ENCODE measurements at places on chromosomes 6 and 20.

DNA sequence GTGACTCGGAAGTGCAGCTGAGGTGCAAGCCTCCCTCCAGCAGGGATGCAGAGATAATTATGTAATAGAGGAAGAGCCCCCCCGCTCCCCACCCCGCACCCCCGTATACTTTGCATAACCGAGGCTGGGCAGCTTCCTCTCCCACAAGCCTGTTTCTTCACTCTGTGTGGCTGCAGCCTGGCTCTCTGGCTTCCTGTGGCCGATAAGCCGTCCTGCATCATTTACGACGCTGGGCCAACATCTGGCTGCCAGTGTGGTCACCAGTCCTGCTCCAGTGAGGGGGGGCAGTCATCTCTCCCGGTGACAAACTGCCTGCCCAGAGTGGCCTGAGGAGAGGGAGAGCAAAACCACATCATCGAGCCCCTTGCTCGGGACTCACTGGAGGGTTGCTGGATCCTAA lies 59.2 kb downstream of the RBM38 start:
- no peak for DNase-seq

DNA sequence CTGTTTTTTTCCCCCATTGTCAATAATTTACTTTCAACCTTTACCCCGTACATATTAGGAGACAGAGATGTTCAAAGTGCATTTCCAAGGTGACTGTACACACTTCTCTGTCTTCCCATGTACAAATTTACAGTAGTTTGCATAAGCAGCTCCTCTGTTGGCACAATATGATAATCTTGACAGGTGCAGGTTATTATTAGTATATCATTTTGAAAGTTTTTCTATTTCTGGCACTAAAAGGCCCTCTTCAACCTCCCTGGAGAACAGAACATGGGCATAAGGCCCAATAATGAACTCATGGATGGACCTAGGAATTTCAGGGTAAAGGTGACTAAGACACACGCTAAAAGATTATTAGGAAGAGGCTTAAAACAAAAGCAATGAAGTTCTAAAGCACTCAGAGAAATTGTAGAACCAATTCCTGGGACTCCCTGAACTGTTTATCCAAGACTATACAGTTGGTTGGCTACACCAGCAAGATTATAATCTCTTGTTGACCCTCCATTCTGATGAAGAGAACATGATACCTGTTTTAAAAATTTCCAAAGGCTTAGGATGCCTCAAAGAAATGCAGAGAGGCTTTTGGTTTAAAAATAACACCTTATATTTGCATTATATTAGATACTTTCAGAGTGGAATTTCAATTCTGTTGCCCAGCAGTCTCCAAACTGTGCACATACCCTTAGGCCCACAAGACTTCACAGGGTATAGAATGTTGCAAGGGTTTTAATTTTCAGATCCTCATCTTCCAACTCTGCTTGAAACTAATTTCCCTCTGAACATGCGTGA lies 1.1 kb downstream of the AIG1 start:
- DNase-seq: no peak

GRCh38 chr6:68013780-68014515 lies 621.1 kb upstream of the ADGRB3 start:
- DNase-seq: no peak

GRCh38 chr6:26330859-26331217 lies 34.2 kb upstream of the BTN3A2 start:
- no peak for DNase-seq

GRCh38 chr6:137150072-137150471 lies 23.4 kb downstream of the IL22RA2 start:
- DNase-seq: no peak

- DNase-seq: no peak
These were observed 15.5 kb downstream of the FAM83B start for GRCh38 chr6:54861905-54862616.

DNA sequence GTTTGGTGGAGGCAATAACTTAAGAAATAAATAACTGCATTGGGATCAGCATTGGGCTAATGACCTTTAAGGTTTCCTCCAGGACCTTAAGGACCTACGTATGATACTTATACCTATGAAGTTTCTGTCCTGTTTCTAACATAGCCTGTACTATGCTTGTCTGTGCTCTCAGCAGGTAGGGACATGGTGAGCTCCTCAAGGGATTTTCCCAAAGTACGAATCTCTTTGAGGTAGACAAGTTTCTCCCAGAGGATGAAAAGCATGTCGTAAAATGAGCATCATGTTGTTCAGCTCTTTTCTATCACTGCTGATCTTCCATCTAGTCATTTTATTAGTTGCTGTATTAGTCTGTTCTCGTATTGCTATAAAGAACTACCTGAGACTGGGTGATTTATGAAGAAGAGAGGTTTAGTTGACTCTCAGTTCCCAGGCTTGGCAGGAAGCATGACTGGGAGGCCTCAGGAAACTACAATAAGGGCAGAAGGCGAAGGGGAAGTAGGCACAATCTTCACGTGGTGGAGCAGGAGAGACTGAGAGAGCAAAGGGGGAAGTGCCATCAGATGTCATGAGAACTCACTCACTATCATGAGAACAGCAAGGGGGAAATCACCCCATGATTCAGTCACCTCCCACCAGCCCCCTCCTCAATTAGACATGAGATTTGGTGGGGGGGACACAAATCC lies 77.8 kb upstream of the TGM3 start:
- no peak for DNase-seq

DNA sequence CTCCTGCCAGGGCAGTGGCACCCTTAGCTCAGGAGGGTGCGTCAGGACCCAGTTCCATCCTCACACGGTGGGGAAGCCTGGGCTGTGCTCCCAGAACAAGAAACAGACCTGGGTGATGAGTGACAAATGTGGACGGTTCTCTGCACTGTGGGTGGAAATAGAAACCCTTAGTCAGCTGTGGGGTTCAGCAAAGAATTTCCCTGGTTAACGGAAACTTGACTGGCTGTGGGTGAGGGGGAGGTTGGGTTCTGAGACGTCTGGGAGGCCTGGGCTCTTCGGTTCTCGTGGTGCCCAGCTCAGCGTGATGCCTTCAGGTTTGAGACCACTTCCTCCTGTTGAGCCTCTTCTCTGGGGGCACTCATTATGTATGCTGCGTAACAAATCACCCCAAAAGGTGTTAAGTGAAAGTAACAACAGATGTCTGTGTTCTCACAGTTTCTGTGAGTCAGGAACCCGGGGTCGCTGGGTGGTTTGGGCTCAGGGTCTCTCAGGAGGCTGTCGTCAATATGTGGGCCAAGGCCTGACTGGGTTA lies 53.1 kb upstream of the FAM83D start:
- no peak for DNase-seq

- no peak for DNase-seq
These were observed 48.1 kb downstream of the SLC22A3 start for GRCh38 chr6:160396292-160396691.

DNA sequence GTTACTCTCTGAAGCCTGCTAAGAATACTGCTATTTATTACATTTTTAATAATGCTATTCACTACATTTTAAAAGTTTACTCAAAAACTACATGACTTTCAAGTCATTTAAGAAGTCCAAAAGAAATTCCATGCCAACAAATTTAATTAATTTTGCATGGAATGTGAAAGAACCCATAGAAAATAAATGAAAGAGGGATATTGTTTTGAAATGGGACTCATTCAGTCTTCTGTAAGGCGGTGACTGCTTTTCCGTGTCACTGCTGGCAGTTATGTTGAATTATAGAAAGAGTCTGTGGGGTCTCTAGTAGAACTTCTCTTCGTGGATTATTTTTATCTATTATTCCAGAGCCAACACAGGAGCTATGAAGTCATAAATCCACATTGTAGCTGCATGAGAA lies 211.2 kb downstream of the LAMA2 start:
- no peak for DNase-seq

DNA sequence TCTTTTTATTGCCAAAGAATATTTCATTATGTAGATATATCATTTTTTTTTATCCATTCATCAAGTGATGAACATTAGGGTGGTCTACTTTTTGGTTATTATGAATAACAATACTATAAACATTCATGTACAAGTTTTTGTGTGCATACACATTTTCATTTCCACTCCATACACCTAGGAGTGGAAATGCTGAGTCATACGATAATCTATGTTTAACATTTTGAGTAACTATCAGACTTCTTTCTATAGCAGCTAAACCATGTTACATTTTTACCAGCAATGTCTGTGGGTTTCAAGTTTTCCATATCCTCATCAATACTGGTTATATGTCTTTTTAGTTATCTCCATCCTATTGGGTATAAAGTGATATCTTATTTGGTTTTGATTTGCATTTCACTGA lies 65.7 kb downstream of the PRSS35 start:
- no peak for DNase-seq

DNA sequence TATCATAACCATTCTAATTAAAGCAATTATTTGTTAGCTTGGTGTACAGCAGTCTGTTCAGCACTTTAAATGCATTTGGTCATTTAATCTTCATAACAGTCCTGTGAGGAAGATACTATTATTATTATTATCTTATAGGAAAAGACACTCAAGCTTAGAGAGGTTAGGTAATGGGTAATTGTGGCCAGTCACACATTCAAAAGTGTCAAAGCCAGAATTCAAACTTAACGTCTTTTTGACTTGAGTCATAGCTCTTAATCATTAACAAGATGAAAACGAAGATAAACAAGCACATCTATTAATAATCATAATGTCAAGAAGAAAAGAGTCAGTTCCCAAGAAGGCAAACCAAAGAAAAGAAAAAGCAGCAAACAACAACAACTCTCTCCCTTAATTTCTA lies 251.0 kb downstream of the SYNE1 start:
- no peak for DNase-seq

DNA sequence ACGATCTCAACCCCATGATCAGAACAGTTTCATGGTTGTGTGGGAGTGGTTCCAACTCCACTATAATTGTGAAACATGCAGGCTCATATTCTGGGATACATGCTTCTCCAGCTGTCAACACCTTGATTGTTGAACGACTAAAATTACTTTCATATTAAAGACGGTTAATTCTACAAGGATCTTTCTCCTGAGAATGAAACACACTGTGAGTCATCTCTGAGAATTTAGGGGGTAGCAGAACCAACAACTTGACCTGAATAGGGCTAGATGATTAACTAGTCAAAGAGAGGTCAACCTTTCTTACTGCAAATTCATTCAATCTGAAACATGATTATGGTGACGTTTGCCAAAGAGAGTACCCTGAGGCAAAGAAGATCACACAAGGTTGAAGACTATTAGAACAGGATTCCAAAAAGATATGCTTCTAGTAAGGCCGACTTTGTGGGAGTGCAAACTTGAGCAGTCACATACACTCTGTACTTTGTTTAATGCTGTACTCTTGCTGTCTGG lies 175.2 kb upstream of the CITED2 start:
- DNase-seq: no peak

DNA sequence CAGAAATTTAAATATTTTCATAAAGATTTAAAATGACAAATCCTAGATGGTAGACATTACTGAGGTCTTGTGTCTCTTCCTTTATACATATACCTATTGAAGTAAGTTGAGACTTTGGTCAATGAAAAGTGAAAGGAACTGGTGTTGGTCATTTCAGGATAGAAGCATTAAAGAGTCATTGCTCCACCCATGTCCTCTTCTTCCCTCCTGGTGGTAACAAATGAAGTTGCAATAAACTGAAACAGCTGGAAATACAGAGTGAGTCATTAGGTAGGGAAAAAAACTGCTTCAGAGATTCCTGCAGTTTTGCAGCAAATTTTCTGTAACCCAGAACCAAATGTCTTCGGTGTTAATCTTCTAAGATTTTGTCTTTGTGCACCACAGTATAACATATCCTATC lies 448.0 kb downstream of the EYS start:
- DNase-seq: no peak

- no peak for DNase-seq
These were observed 239.1 kb downstream of the HDGFL1 start for GRCh38 chr6:22808466-22808865.

DNA sequence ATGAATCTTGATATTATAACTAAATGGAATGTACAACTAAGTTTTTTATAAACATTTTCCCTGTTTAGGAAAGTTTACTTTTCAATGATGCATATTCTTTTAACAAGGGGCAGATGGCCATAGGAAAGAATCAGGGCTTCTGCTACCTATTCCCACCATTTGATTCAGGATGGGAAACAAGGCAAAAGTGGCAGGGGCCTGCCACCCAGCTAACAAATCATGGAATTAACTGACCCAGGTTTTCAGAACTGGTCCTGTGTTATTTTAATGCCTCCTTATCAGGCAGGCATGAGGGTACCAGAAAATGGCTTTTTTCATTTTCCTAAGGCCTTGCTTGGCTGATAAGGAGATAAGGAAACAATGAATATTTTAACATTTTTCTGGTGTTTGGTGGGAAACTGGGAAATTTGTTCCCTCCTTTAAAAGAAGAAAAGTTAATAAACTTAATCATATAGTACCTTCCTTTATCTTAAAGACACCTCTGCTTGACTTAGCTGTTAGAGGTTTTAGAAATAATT lies 6.7 kb downstream of the POU3F2 start:
- no peak for DNase-seq

DNA sequence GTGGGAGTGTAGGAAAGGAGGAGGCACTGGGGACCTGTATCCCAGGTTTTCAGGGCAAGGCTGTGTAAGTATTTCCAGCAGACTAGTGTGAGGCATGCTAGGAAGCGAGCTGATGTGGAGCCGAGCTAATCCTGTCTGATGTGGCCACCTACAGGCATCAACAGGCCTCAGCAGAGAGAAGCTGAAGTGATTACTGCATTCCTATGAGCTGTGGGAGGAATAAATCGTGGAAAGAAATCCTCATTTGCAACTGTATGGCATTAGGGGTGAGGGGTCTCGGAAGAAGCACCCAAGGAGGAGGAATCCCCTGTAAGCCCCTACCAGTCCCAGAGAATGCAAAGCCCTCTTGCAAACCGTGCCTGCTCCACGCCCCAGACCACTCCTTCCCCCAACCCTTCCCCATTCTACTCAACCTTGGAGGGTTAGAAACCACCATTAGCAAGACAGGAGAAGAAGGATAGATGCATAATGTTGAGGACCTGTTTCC lies 41.6 kb downstream of the C6orf15 start:
- peak; percentile 65 for DNase-seq

DNA sequence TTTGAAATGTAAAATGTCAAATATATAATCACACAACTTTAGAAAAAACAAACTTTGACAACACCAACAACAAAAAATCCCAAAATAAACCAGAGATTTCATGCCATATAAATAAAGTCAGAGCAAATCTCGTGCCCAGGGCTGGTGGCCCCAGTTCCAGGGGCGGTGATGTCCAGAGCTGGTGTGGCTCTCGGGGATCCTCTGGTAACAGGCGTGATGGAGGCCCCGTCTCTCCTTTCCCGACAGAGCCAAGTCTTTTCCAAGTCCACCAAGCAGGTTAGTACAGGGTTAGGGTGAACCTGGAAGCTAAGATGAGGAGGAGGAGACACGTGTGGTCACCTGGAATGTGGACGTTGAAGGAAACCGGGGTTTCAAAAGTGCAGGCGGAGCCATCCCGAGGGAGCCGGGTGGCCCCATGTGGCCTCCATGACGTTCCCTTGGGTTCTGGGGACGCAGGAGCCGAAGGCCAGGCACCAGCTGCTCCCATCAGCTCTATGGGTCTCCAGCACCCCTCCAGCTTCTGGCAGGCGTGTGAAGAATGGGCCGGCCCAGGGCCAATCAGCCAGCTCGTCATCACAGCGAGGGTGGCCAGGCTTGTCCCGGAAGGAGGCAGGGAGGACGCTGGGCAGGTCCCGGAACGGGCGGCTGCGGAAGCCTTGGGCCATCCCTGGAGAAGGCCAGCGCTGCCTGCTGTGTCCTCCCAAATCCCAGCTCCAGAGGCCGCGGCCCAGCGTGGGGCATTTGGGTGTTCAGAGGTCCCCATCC lies 202.5 kb downstream of the PREX1 start:
- no peak for DNase-seq

GRCh38 chr6:23704479-23705052 lies 421.4 kb upstream of the NRSN1 start:
- DNase-seq: no peak
